Umbilical cord (tissue), 2 donors: ENCODE measurements at places on chromosomes 12 and 14. TPM values are rescaled to one million over a fixed set of nuclear protein-coding genes. Genes with fewer than 3 reads are reported as not detected.

MYH6 gene
- not detected for total RNA-seq

ALDH1L2 gene
- 20.0 TPM for total RNA-seq

HHIPL1 gene
- 12.0 TPM for total RNA-seq

LHX5 gene
- not detected for total RNA-seq

GPR132 gene
- total RNA-seq, result 4.1 TPM

LRRC10 gene
- total RNA-seq, result 0.24 TPM

SCAF11 gene
- total RNA-seq, result 156 TPM

SIRT4 gene
- total RNA-seq, result not detected

PLEKHG7 gene
- 8.2 TPM for total RNA-seq

ADCY6 gene
- total RNA-seq, result 20.0 TPM

B4GALNT1 gene
- total RNA-seq, result 1.4 TPM

RAD52 gene
- total RNA-seq, result 12.8 TPM

SMCO2 gene
- total RNA-seq, result 14.2 TPM

BICDL1 gene
- 0.96 TPM for total RNA-seq

DHRS7 gene
- total RNA-seq, result 75.8 TPM

TCL1A gene
- total RNA-seq, result 9.4 TPM

RHEBL1 gene
- 3.9 TPM for total RNA-seq

PIP4K2C gene
- total RNA-seq, result 12.5 TPM

FGF23 gene
- 4.3 TPM for total RNA-seq

MYO1H gene
- 9.6 TPM for total RNA-seq
